ENCODE measurements at places on chromosomes 11 and 22.

DNA sequence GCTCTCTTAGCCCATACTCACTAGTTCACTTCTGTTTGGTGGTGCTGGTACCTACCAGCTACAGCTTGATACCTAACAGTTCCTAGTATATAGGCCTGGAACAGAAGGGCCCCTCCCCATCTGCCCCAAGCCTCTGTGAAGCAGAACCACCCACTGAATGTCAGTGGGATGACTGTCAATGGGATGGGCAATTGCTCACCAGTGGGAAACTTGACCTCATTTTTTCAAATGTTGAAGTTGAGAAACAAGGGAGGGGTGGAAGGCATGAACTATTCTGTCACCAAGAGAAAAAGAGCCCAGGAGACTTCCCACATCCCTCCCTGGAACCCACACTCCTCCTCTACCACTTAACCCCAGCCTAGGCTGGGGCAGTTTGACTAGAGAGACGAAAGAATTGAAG lies at the start of gene NLRP10:
TSS of gene NLRP10 (minus strand) at position 62 of the 400 bp plus-strand sequence. CDS start 1,952 bp downstream, outside the sequence.
- DNase-seq = no peak

GRCh38 chr11:17905477-17905876 lies 107.4 kb downstream of the SERGEF start:
- no peak for DNase-seq

DNA sequence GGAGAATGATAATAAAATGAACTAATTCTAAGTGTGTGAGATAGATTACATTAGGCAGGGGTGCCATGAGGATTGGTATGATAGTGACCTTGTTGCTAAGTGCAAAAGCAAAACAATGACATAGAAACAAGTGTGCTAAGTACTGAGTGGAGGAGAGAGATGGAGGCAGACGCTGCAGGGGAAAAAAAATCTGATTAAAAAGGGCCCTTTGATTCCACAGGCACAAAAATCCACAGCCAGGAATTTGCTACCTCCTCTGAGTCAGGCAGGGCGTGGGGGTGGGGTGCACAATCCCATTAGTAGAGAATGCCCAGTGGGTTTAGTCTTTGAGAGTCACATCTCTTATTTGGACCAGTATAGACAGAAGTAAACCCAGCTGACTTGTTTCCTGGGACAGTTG lies at the start of gene CNTF:
TSS of gene CNTF (plus strand) at position 322 of the 400 bp plus-strand sequence. CDS start 88 bp downstream, outside the sequence.
- no peak for DNase-seq

DNA sequence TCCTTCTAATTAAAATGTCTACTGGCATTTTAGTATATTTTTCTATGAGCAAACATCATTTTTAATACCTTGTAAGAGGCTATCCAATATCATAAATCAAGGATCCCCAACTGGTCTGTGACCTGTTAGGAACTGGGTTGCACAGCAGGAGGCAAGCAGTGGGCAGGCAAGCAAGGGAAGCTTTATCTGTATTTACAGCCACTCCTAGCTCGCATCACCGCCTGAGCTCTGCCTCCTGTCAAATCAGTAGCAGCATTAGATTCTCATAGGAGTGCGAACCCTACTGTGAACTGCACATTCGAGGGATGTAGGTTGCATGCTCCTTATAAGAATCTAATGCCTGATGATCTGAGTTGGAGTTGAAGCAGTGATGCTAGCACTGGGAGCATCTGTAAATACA lies 70.2 kb upstream of the CREB3L1 start:
- no peak for DNase-seq

DNA sequence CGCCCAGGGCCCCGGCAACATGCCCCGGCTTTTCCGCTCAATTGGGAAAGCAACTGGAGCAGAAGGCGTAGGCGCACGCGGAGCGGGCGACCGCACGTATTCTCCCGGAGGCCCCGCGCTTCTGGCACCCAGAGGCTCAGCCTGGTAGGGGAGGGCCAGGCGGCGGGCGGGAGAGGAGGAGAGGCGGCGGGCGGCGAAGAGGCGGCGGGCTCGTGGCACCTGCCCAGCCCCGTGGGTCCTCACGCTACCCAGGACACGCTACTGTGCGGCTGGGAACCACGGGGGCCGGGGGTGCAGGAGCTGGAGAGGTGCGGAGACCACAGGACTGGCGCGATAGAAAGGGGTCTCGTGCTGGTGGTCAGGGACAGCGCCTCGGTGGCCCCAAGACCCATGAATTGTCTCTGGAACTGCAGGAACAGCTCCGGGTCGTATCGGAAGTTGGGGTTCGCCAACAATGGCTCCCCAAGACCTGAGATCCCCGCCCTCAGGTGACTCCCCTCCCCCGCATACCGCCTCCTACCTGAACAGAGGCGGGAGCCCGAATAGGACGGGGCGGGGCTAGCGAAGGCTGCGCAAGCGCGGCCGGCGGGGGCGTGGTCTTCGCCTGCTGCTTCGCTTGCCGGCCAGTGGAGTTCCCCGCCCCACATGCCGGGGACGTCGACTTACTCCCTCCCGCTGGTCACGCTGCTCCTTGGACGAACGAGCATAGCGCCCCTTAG lies at the start of gene SLC37A4:
TSS of gene SLC37A4 (minus strand) at position 549 of the 719 bp plus-strand sequence.
- DNase-seq = peak; percentile 98

- DNase-seq = peak; percentile 24
Measured at GRCh38 chr22:19853879-19854777, 546 bp downstream of the GNB1L start.

DNA sequence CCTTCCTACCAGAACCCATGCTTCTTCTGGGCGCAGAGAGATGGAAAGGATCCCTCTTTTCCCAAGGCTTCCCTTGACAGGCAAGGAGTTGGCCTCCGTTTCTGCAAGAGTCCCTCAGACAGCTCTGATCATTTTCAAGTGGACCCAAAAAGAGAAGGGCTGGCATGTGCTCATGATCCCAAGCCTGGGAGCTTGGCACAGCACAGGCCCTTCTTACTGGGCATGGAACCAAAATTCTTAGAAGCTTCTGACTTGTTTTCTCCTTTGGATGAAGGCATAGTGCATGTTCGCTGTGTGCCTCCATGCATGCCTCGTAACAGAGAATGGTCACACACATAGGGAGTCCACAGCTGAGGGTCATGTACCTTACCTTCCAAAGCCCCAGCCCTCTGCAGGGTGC lies 449.6 kb downstream of the MIAT start:
- DNase-seq = no peak

- no peak for DNase-seq
Measured at GRCh38 chr22:44587737-44588310, 89.8 kb upstream of the RTL6 start.

DNA sequence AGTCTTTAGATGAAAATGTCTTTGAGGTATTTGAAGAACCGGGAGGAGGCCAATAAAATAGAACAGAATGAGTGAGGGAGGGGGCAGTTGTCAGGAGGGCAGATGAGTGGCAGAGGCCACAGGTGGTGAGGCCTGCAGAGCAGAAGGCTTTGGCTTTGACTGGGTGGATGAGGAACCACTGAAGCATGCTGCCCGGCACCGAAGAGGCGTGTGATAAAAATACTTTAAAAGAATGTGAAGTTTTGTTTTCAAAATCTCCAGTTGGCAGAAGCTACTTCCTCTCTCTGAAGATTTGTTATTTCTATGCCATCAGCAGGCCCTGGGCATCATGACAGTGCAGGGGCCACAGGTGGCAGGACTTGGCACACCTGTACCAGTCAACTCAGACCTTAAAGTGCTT lies 6.3 kb downstream of the MS4A12 start:
- DNase-seq = no peak

DNA sequence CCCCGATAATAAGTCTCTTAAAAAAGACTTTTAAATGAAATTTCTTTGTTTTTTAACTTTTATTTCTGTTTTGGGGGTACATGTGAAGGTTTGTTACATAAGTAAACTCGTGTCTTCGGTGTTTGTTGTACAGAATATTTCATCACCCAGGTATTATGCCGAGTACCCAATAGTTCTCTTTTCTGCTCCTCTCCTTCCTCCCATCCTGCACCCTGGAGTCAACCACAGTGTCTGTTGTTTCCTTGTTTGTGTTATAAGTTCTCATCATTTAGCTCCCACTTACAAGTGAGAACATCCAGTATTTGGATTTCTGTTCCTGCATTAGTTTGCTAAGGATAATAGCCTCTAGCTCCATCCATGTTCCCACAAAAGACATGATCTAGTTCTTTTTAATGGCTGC lies 1.6 kb upstream of the GSTP1 start:
- no peak for DNase-seq

GRCh38 chr22:33007485-33007884 lies 50.7 kb downstream of the SYN3 start:
- DNase-seq = no peak
